ENCODE measurements at places on chromosomes 3 and 15.

DNA sequence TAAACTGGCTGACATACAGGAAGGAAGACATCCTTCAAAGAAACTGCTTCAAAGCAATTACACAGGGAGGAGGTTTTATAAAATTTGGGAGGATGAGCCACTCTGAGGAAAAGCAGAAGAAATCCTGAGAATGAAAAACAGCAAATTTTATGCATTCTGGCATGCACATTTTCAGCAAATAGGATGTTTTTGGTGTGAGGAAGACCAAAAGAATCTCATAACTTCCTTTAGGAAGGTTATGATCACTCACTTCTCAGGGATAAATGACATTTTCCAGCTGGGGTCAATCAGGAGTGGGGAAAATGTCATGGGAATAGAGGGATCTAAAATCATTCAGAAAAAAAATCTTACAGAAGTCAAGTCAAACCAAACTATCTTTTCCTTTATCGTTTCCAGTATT lies 371.7 kb upstream of the CNTN6 start:
- no peak for DNase-seq

- DNase-seq, result no peak
These were observed 47.3 kb upstream of the PGPEP1L start for GRCh38 chr15:99054892-99055291.

DNA sequence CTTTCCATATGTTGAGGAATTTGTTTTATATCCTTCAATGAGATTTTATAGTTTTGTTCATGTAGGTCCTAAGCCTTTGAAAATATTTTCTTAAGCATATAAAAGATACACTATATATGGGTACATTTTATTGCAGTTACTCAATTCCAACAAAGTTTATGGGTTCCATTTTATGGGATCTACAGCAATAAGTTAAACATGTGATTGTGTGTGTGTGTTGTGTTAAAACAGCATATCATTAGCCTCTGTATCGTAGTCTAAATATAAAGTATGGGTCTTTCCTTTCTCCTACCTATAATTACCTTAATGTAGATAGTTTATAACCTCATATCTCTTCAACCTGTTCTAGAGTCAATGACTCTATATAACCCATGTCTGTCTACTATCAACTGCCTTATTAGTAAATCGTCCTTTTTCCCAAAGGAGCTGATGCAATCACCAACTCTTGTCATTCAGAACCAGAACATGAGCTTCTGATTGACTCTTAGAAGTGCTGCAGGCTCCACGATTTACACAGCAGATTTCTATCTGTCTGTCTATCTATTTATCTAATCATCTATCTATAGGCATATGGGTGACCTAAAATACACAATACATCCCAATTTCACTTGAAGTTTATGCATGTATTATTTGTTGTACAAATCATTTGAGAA lies 512.6 kb upstream of the CBLB start:
- DNase-seq, result no peak

- DNase-seq, result no peak
These were observed 87.7 kb downstream of the LIPC start for GRCh38 chr15:58519516-58519915.

DNA sequence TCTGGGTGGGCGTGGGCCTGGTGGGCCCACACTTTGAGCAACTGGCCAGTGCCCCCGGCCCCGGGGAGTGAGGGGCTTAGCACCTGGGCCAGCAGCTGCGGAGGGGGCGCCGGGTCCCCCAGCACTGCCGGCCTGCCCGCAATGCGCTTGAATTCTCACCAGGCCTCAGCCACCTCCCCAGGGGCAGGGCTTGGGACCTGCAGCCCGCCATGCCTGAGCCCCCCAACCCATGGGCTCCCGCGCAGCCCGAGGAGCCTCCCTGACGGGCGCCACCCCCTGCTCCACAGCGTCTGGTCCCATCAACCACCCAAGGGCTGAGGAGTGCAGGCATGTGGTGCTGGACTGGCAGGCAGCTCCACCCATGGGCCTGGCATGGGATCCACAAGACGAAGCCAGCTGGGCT lies 484.3 kb downstream of the UNC13C start:
- no peak for DNase-seq

DNA sequence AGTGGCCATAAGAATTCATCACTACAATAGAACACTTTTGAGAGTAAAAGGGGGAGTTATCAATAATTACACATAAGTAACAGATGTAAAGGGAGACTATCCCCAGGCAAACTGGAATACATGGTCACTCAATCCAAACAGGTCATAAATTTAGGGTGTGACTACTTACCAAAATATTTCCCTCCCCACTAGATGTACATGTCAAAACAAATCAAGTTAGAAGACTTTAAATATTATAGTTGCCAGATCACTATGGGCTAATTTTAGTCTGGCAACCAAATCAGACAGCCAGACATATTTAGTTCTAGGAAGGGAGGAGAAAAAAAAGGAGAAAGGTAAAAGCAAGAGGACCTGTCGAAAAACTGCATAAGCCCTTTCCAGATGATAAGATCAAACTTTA lies 23.1 kb downstream of the SLC24A5 start:
- DNase-seq, result no peak

GRCh38 chr3:141231952-141232823 lies 563 bp downstream of the PXYLP1 start:
- DNase-seq, result no peak

DNA sequence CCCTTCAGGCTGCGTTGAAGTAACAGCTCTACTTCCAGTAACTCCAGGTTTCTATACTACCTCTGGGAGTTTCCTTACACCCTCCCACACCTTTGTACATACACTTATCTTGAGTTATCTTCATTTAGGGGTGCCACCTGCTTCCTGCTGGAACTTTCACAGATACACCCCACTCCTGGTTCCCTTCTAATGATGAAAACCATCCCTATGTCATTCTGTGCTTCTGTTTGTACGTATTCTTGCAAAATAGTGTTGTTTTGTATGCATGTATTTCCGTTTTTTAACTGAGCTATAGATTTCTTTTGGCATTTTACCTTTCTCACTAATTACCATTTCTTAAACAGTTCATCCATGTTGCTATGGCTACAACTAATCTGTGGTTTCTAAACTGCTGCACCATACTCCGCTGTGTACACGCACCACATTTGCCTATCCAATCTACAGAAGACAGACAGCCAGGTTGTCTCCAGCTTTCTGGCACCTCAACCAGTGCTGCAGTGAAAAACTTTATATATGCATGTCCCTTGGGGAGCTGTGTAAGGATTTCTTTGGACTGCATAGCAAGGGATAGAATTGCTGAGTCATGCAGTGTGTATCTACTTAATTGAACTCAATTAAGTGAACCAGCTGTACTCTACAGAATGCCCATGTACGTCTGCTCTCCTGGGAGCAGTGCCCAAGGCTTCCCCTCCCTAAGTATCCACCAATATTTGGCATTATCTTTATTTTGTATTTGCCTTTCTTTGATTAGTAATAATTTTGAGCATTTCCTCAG lies 61.4 kb upstream of the ST8SIA2 start:
- no peak for DNase-seq

GRCh38 chr3:193890016-193890897 lies 245.7 kb upstream of the HES1 start:
- DNase-seq, result no peak

- peak; percentile 92 for DNase-seq
These were observed 115.8 kb downstream of the KBTBD8 start for GRCh38 chr3:67113802-67114407.

GRCh38 chr3:154101250-154101649 lies 19.9 kb upstream of the ARHGEF26 start:
- no peak for DNase-seq

DNA sequence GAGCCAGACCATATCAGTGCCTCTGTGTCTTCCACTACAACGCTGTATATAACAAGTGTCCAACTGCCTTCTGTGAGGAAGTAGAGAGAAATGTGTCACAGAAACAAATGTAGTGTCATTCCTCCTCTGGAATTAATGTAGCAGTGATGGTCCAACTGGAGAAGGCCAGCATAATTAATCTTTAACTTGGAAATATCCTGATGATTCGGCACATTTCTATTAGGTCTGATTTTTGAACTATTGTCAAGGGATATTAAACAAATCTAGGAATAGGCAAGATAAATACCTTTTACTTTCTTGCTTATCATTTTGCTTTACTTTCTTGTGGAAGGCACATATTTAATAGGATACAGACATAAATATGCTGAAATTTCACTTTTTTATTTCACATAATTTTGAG lies 446.2 kb upstream of the ALCAM start:
- DNase-seq, result no peak

Data from Ammon's horn (tissue), 1 donor.